ENCODE measurements at places on chromosomes 1 and 21.

- peaks cover 15% of the 10 kb centered on the region for H3K4me1 ChIP-seq
- peak overlapping the region; percentile 4 for H3K27ac ChIP-seq
- DNase-seq: peak; percentile 10
- no peak overlapping the region for H3K4me3 ChIP-seq
- no peaks in the 10 kb centered on the region for H3K27me3 ChIP-seq
These were observed 20.8 kb upstream of the ENSA start for GRCh38 chr1:150650193-150650592.

DNA sequence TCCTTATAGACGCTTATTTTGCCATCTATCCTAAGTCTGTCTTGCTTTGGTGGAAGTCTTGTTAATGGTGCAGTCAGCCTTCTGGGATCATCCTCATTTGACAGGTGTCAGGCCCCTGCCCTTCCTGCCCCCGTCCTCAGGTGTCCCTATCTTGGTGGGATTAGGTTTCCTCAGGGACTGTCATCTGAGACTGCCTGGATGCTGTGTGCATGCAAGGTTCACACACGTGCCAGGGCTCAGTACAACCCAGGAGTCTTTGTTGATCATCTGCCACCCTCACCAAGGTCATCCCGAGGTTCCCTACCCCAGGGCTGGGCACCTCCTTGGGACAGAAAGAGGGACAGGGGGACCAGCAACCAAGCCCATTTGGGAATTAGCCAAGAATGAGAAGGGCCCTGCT is 18.0 kb downstream of the PADI2 start:
- H3K27me3 ChIP-seq: peaks cover 3% of the 10 kb centered on the region
- no peaks in the 10 kb centered on the region for H3K36me3 ChIP-seq
- H3K27ac ChIP-seq: no peak overlapping the region
- H3K4me3 ChIP-seq: no peak overlapping the region
- no peak for DNase-seq

DNA sequence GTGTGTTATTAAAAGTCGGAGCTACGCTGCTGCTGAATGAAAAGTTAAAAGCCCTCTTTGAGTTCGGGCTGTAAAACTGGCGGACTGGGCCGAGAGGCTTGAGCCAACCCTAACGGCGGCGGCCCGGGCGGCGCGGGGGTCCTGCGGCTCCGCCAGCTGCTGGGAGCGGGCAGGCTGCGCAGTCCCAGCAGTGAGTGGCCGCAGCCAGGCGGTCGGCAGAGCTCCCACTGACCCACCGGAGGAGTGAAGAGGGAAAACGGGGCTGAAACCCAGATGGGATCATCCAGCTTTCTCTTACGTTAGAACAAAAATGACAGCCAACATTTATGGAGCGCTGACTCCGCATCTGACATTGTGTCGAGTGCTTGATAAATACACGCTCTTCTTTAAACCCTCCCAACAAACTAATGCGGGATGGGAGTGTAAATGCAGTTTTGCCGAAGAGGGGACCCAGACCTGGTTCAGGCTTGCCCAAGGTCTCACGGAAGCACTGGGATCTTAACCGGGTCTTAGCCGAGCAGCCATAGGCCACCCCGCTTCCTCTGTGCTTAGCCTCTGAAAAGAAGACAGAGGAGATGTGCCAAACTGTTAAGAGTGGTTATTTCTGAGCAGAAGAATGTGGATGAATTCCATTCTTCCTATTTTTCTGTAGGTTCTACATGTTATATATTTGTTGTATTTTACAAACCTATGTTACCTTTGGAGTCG is 3.5 kb downstream of the GRHL3 start:
- H3K27me3 ChIP-seq: peaks cover 46% of the 10 kb centered on the region
- no peaks in the 10 kb centered on the region for H3K36me3 ChIP-seq

DNA sequence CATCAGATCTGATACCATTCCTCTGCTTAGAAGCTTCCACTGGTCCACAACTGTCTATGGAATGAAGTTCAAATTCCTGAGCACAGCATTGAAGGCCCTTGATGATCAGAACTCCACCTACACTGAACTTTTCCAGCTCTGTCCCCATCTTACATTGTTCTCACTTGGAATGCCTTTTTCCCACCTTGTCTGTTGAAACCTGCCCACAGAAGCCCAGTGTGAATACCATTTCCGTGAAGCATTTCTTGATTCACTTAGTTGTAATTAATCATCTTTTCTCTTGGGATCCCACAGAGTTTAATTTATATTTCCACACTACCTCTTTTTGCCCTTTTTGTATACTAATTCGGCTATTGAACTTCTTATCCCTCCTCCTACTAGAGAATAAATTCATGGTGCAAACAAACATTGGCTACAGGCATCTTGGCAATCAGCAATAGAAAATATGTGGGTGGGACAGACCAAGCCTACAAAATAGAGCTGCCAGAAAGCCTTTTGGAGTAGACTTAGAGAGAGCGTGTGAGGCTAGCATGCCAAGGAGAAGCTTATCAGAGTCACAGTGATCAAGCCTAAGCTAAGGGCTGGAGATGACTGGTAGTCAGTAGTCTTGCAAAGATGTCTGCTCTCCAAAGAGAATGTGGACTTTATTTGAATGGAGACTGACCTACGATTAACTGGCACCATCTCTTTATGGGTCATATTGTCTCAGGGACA is 26.1 kb downstream of the NHLH2 start:
- DNase-seq: no peak
- no peaks in the 10 kb centered on the region for H3K36me3 ChIP-seq
- no peaks in the 10 kb centered on the region for H3K27me3 ChIP-seq
- H3K4me3 ChIP-seq: no peak overlapping the region
- peaks cover 14% of the 10 kb centered on the region for H3K4me1 ChIP-seq
- H3K27ac ChIP-seq: no peak overlapping the region

DNA sequence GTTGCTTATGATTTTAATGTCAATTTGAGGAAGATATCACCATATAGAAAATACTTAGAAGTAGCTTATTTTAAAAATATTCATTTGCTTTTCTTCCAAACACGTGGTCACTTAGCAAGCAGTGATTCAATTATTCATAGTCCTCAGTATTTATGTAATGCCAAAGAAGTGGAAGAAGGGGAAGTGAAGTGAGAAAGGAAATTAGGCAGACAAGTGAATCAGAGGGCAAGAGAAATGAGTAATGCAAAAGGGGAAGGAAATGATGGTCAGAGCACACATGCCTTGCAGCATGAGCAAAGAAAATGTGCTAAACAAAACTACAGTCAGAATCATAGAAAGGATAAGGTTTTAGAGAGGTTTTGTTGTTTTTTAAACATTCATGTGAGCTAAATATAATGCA is 31.8 kb downstream of the SDCCAG8 start:
- no peaks in the 10 kb centered on the region for H3K27me3 ChIP-seq
- peaks cover 16% of the 10 kb centered on the region for H3K36me3 ChIP-seq
- H3K4me3 ChIP-seq: no peak overlapping the region

- H3K4me1 ChIP-seq: peaks cover 10% of the 10 kb centered on the region
- no peak overlapping the region for H3K4me3 ChIP-seq
These were observed 253.4 kb upstream of the ST6GALNAC5 start for GRCh38 chr1:76613886-76614285.

- H3K36me3 ChIP-seq: no peaks in the 10 kb centered on the region
- no peak overlapping the region for H3K27ac ChIP-seq
- H3K4me3 ChIP-seq: no peak overlapping the region
- peaks cover 3% of the 10 kb centered on the region for H3K27me3 ChIP-seq
These were observed 88.5 kb upstream of the BCL9 start for GRCh38 chr1:147452809-147453208.

DNA sequence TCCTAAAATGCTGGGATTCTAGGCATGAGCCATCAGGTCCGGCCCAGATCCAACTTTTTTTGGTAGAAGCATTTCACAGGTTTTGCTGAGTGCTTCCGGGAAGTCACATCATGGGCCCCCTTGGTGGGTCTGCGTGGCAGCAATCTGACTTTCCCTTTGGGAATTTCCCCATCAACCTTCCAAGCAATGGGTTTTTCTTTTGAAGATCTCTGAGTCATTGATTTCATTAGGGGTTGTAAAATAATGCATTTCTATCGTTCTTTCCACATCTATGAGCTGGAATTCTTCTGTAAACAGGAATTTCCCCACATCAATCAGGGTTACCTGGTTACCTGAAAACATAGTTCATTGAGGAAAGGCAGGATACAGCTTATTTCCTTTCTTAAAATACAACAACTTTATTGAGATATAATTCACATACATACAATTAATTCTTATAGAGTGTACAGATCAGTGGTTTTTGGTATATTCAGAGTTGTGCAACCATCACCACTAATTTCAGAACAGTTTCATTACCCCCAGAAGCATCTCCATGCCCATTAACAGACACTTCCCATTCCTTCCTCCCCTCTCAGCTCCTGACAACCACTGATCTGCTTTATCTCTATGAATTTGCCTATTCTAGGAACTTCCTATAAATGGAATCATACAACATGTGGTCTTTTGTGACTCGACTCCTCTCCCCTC is 9.9 kb upstream of the ZBTB17 start:
- no peak overlapping the region for H3K4me3 ChIP-seq
- H3K4me1 ChIP-seq: no peaks in the 10 kb centered on the region
- H3K27ac ChIP-seq: no peak overlapping the region
- DNase-seq: no peak
- peaks cover 8% of the 10 kb centered on the region for H3K27me3 ChIP-seq

GRCh38 chr1:17230106-17230505 is 18.8 kb upstream of the PADI3 start:
- H3K4me3 ChIP-seq: no peak overlapping the region
- no peaks in the 10 kb centered on the region for H3K36me3 ChIP-seq
- peaks cover 12% of the 10 kb centered on the region for H3K27me3 ChIP-seq
- no peak overlapping the region for H3K27ac ChIP-seq
- peaks cover 2% of the 10 kb centered on the region for H3K4me1 ChIP-seq
